ENCODE measurements at places on chromosomes 3 and 15.

- no peak for DNase-seq
Measured at GRCh38 chr3:25476639-25477038, 48.6 kb downstream of the RARB start.

DNA sequence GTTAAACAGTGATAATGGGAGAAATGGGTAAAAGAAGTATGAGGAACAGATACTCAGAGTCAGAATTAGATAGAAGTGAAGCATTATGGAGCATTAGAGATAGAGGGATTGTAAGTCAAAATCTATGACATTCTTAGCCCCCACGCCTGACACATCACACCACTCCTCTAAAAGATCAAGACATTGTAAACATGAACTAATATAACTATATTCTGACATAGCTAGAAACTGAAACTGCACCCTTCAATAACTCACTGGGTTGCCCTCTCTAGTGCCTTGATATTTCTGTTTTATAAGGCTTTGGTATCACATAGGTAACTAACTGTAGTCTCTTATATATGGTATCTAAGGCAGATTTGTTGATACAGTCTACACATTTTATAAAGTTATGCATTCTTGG lies 684.3 kb upstream of the DPPA4 start:
- DNase-seq, result no peak

DNA sequence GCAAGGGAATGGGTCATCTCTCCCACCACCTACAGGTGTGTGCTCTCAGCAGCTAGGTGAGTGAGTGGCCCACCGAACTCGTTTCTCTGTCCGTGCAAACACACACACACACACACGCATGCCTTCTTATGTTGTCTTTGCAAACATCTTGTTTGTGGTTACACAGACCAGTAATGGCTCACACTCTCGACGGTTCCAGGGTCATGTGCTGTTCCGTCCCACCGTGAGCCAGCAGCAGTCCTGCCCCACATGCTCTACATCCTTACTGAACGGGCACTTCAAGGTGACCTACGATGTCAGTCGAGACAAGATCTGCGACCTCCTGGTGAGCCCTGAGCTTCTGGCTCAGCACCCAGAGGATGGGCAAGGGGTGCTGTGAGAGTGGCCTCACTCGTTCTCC lies 4.3 kb downstream of the ITIH1 start:
- no peak for DNase-seq

GRCh38 chr3:42195879-42196330 lies 70.1 kb downstream of the CCK start:
- DNase-seq, result no peak

GRCh38 chr15:94671858-94672532 lies 440.6 kb downstream of the MCTP2 start:
- DNase-seq, result no peak

DNA sequence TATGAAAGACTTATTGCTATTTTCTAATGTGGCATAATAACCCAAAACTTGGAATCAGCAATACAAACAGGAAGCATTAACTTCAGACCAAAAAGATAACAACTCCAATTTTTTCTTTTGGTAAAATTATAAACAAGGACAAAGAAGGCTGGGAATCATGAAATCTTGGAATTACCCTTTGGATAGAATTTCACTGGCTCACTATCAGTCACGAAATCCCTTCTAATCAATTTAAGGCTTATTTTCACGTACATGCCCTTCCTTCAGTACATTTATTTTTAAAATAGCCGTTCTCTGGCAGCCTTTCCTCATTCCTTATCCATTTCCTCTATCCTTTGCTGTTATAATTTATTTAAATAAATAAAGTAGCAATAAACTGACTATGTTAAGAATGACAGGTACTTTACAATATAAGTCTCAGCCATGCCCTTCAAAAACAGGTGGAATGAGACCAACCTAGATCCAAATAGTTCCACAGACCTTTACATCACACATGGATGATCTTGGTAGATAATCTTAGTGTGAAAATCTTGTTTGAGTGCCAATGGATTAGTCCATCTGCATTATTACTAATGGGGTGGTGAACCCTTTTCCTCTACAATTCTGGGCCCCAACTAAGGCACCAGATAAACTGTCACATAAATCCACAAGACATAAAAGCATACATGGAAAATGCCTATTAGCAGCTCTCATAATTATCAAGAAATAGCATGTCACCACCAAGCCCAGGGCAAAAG lies 38.9 kb downstream of the ABI3BP start:
- DNase-seq, result no peak

DNA sequence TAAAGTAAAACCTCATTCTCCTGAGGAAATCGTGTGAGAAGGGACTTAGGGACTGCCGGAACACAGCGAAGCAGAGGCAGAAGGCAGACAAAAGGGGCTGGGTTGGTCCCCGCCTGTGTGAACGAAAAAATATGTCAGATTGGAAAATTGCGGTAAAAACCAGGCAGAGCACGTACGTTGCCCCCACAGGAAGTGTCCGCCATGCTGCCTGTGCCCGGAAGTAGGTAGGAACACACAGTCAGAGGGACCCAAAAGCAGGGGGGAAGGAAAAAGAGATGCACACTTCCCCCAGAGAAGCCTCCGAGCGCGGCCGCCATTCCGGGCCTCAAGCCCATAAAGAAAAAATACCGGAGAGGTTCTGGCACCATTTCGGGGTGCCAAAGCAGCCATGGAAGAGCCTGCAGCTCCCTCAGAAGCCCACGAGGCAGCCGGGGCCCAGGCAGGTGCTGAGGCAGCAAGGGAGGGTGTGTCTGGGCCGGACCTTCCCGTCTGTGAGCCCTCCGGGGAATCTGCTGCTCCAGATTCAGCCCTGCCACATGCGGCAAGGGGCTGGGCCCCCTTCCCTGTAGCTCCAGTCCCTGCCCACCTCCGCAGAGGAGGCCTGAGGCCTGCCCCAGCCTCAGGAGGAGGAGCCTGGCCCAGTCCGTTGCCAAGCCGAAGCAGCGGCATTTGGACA lies at the start of gene MKRN3:
Gene MKRN3, plus strand, starts transcription at position 280 of the 676 bp plus-strand sequence. Its CDS starts 109 bp downstream, at position 389.
- DNase-seq, result peak; percentile 53

GRCh38 chr15:24752354-24752753 lies 76.8 kb downstream of the NPAP1 start:
- DNase-seq, result no peak

DNA sequence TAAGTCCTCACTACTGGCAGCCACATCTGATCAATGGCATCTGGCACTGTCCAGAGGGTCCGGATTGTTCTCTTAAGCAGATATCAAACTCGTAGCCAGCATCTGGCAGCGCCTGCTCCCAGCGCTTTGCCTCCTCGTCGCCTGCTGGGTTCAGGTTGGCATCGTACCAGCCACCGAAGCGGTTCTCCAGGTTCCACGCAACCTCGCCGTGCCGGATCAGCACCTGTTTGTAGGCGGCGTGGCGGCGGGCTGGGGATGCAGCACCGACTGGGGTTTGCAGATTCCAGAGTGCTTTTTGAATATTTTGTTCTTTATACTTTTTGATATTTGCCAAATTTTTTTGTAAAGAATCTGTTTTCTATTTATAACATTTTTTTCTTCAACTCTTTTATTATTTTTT lies 111.6 kb downstream of the NR2F2 start:
- DNase-seq, result no peak

DNA sequence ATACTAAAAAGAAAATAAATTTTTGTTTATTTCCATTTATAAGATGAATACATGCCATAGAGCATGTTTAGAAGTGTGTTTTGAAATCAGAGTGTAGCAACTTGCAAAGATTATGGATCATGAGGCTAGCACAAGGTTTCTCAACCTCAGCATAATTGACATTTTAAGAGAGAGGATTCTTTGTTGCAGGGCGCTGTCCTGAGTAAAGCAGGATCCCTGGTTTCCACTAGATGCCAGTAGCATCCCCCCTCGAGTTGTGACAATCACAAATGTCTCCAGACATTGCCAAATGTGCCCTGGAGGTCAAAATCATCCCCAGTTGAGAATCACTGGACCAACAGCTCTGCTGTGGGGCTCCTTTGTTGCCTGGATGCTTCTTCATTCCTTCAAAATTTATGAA lies 128.5 kb upstream of the RBMS3 start:
- DNase-seq, result no peak

- DNase-seq, result no peak
Measured at GRCh38 chr15:32867313-32867626, 149.5 kb downstream of the GREM1 start.

DNA sequence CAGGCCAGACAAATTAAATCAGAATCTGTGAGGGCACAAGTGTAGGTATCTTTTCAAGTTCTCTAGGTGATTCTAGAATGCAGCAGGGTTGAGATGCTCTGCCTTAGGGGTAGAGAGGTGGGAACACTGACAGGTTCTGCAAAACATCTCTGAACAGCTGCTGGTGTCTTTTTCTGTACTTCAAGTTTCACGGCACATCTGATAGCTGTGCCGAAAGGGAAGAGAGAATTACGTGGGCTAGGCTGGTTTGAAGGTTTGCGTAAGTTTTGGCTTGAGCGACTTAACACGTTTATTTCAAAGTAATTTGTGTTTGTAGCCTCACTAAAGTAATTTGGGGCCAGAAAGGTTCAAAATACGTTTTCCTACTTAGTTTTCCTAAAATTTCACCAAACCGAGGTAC lies 22.5 kb downstream of the PXK start:
- DNase-seq, result no peak

GRCh38 chr3:195828762-195829161 lies 17.0 kb upstream of the MUC4 start:
- no peak for DNase-seq

DNA sequence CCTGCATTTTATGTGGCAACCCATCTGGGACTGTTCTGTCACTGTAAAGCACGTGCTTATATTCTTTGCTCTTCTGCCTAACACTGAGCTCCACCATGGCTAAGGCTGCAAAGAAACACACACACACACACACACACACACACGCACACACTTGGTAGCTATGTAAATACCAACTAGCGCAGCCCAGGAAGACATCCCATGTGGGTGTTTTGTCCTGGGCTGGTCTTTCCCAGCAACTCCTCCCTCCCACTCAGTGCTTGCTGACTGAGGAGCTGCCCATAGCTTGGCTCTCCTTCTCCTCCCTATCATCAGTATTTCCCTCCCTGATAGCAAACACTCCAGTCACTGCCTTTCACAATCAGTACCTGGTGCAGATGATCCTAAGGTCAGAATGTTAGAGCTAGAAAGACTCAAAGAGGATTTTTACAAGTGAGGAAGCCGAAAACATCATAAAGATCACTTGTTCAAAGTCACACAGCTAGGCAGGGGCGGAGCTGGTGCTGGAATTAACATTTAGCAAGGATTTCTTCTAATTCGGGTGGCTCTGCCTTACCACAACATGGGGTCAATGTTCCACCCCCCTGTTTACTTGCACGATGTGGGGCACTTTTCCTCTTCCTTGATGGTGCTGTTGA lies 377.1 kb upstream of the TBL1XR1 start:
- DNase-seq, result peak; percentile 30

GRCh38 chr3:176927706-176928581 lies 269.3 kb downstream of the TBL1XR1 start:
- no peak for DNase-seq

- no peak for DNase-seq
Measured at GRCh38 chr3:181683563-181683962, 28.2 kb upstream of the SOX2 start.

- DNase-seq, result no peak
Measured at GRCh38 chr3:146543461-146544001, 876 bp downstream of the PLSCR1 start.

DNA sequence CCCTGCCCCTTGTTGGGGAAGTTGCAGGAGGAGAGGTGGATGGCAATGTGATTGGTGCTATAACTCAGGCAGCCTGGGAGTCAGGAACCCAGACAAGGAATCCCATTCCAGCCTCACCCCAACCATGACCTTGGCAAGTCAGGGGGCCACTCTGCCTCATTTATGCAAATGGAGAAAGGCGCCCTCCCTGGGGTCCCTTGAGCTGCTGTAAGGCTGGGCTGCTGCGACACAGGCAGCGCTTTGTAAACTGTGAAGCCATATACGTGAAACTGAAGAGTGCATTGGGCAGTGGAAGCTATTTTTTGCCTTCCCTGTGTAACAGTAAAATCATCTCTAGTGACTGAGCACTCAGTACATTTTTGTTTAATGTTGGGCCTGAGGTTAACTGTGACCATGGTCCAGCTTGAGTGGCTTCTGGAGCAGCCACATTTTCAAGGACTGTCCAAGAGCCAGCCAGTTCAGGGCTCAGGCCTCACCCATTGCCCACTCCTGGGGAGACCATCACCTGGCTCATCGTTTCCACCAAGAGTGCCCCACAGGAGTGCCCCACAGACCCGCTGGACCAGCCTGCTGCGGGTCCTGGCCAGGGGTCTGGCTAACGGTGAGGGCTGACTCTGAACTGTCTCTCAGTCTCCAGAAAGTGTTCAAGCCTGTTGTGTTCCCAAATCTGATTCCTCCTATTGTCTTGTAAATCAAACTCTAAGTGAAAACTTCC lies 27.9 kb downstream of the KIF7 start:
- no peak for DNase-seq

GRCh38 chr3:113339616-113340244 lies 101.6 kb downstream of the CFAP44 start:
- DNase-seq, result no peak

GRCh38 chr15:42405863-42406482 lies 46.7 kb downstream of the CAPN3 start:
- DNase-seq, result no peak

GRCh38 chr3:195034101-195034500 lies 236.9 kb downstream of the XXYLT1 start:
- DNase-seq, result no peak

DNA sequence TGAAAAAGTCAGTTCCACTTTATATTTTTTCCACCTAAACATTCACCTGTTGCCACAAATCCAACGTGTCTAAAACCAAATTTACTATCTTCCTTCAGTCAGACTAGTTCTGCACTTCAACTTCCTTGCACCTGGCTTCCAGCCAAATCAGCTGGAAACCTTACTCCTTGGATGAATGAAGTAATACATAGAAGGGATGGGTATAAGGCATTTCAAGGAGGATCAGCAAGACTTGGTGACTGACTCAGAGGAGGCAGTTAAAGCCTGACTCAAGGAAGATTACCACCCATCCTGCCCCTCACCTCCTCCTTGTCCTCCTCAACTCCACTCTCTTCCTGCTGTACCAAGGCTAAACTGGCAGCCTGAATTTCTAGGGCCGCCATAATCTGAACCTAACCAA lies 37.1 kb downstream of the QTRT2 start:
- DNase-seq, result no peak

GRCh38 chr3:172287937-172288477 lies 160.2 kb downstream of the GHSR start:
- no peak for DNase-seq

GRCh38 chr3:66823532-66823931 lies 174.6 kb upstream of the KBTBD8 start:
- no peak for DNase-seq

DNA sequence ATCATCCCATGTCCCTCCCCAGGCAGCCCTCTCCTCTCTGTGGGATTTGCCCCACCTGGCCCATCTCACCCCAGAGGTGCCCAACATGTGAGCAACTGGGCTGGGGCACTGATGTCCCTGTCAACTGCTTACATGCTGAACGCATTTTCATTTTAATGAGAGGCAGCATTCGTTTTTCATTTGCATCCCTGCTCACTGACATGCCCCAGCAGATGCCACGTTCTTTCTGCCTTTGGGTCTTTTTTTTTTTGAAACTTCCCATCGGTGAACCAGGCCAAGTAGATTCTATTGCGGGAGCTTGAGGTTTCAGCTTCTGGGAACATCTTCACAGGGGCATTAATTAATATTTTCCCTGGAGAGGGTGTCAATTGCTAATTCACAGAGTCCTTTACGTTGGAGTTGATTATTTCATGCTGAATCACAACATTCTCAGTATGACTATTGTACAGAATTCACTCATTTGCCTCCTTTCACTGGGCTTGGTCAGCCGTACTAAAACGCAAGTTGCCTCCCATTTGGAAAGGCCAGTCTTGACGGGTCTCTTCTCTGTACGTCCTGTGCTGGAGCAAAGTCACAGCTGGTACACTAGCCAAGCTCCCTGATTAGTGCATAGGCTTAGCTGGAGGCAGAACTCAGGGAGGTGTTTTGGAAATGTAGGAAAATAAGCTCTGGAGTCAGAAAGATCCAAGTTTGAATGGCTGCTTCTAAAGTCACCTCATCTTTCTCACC lies 69.8 kb downstream of the CHRNA7 start:
- DNase-seq, result no peak

All from NCI-H187 (cell line).